Aorta (tissue), 5 donors: ENCODE measurements at places on chromosomes 2 and 18. TPM values are rescaled to one million over a fixed set of nuclear protein-coding genes. Genes with fewer than 3 reads are reported as not detected.

Gene TUBB8B
- total RNA-seq = not detected

Gene STPG4
- 0.75 TPM for total RNA-seq

Gene REG1B
- 4.9 TPM for total RNA-seq

Gene CRYBA2
- total RNA-seq = not detected

DNA sequence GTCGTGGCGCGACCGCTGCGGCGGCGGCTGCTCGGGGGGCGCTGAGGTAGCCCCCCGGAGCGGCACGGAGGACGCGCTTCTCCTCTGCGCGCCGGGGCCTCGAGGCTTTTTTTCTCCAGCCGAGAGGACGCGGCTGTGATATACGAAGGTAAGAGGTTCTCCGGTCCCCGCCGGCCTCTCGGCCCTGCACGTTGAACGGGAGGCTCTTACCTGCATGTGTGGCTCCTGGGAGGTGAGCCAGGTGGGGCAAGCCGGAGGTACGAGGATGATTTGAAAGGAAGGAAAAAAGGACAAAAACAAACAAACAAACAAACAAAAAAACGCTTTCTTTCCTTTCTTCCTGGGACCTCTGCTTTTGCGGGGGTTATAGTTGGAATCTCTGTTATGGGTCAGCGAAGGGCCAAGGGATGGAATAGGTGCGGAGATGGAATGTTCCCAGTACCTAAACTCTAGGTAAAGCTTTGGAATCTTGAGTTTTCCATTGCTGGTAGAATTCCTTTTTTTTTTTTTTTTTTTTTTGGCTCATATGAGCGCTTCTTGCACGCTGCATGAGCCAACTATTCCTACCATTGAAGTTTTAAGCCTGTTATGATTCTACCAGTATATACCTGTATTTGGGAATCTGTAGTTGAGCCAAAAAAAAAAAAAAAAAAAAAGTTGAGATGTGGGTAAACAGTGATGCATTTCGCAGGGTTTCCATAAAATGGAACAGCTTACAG is 674 bp downstream of the PTPN4 start:
- peak; percentile 50 for DNase-seq

- DNase-seq = no peak
These were observed 177.8 kb downstream of the BCL2 start for GRCh38 chr18:63141778-63142176.

DNA sequence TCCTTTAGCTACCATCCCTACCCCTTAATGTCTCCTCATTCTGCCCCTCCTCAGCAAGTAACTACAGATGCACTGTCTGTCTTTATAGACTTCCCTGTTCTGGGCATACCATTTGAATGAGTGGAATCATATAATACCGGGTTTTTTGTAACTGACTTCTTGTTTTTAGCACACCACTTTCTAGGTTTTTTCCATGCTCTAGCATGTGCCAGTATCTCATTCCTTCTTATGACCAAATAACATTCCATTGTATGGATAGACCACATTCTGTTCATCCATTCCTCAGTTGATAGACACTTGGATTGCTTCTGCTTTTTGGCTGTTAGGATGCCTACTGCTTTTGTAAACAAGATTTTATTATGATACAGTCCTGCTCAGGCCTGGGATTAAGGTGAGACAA is 154.7 kb downstream of the TSN start:
- no peak for DNase-seq

GRCh38 chr2:8514796-8515758 is 166.8 kb upstream of the ID2 start:
- no peak for DNase-seq

DNA sequence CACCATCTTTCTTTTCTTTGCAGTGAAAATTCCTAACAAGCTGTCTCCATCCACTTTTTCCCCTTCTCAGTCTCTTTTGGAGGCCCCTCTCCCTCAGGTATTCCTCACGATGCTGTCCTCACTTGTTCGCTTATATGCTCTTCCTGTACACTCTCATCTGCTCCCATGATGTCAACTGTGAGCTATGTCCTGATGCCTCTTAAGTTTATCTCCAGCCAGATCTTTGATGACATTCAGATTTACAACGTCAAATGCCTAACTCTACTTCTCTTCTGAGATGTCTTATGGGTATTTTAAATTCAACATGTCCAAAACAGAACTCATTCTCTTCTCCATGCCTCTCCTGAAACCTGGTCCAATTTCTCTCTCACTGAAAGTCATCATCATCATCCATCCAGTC is 55.1 kb upstream of the SERTAD2 start:
- no peak for DNase-seq

DNA sequence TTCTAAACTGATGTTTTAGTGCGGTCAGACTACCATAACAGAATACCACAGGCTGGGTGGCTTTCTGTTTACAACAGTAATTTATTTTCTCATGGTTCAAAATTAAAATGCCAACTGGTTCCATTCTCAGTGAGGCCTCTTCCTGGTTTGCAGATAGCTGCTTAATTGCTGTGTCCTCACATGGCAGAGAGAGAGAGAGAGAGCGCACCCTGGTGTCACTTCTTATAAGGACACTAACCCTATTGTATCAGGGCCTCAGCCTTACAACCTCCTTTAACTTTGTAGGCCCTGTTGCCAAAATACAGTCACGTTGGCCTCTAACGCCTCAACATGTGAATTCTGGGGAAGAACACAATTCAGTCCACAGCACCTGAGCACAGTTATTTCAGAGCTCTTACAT is 37.5 kb upstream of the ZNF385B start:
- no peak for DNase-seq

- no peak for DNase-seq
These were observed 79.1 kb downstream of the MAPK4 start for GRCh38 chr18:50638884-50639420.
